Endothelial cell (in vitro differentiated cells): ENCODE measurements at places on chromosomes 6 and 20. TPM values are rescaled to one million over a fixed set of nuclear protein-coding genes. Genes with fewer than 3 reads are reported as not detected.

Gene SGK2
- total RNA-seq = 0.85 TPM

Gene STK35
- total RNA-seq = 31.3 TPM

Gene CTAGE9
- not detected for total RNA-seq

Gene TMEM200A
- total RNA-seq = 3.5 TPM

Gene SLC22A3
- total RNA-seq = 0.18 TPM

Gene RPS10
- total RNA-seq = 1,322 TPM

Gene FERMT1
- 0.62 TPM for total RNA-seq

Gene UFL1
- 14.4 TPM for total RNA-seq

Gene DAAM2
- 3.0 TPM for total RNA-seq

Gene MOG
- not detected for total RNA-seq

Gene PRPF6
- total RNA-seq = 73.4 TPM

Gene CALHM5
- total RNA-seq = 7.2 TPM

Gene LAMA2
- total RNA-seq = 2.0 TPM

Gene RCAN2
- total RNA-seq = 17.0 TPM

Gene SOX4
- 132 TPM for total RNA-seq

Gene SEMG1
- not detected for total RNA-seq

Gene KCNK15
- total RNA-seq = not detected

Gene TFAP2A
- 0.31 TPM for total RNA-seq

Gene CNR1
- 2.0 TPM for total RNA-seq

Gene MUC21
- 0.10 TPM for total RNA-seq

Gene ZC3H12D
- total RNA-seq = 0.72 TPM

Gene RPS6KA2
- total RNA-seq = 105 TPM

Gene SPATS1
- total RNA-seq = not detected

Gene MOCS1
- total RNA-seq = 15.8 TPM

Gene TMEM74B
- total RNA-seq = 35.4 TPM
